ENCODE measurements at places on chromosomes 13 and 19. TPM values are rescaled to one million over a fixed set of nuclear protein-coding genes. Genes with fewer than 3 reads are reported as not detected.

- DNase-seq: no peak
Observed at GRCh38 chr19:16023146-16023915, 53.0 kb upstream of the TPM4 start.

- DNase-seq: no peak
Observed at GRCh38 chr13:25659091-25659795, 287.5 kb downstream of the ATP8A2 start.

Gene ZNF93
- total RNA-seq: 18.8 TPM

DNA sequence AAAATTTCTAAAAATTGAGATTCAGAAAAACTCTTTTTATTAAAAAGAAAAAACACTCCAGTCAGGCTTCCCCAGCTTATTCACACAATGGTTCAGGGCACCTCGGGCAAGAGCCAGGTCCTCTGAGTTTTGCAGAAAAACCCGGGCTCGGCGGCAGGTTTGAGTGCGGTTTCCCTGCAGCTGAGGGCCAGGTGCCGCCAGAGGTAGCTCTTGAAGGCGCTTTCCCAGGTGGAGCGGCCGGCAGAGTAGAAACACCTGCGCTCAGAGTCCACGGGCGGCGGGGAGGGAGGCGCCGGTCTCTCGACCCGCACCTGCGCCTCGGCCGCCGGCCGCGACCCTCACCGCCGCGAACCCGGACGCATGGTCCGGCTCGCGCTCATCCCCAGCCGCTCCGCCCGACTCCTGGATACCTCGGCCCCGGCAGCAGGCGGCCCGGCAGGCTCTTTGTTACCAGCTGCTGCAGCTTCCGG is 444 bp downstream of the PROSER1 start:
- no peak for DNase-seq

DNA sequence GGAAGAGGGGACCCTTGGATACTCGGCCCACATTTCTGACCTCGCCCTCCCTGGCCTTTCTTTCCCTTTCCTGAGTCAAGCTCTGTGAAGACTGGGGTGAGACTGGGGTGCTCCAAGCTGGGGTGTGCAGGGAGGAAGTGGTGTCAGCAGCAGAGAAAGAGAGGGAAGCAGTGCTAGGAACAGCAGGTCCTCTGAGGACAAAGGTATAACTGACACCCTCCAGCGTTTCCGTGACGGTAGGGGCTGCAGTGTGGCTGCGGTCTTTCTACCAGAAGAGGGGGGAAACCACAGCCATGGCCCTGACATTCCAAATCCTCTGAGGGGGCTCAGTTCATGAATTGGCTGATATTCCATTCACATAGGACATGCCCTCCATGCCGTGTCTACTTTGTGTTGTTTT is 1.1 kb downstream of the KIR3DL2 start:
- DNase-seq: no peak

Gene DOCK9
- 71.5 TPM for total RNA-seq

Gene LCP1
- 955 TPM for total RNA-seq

DNA sequence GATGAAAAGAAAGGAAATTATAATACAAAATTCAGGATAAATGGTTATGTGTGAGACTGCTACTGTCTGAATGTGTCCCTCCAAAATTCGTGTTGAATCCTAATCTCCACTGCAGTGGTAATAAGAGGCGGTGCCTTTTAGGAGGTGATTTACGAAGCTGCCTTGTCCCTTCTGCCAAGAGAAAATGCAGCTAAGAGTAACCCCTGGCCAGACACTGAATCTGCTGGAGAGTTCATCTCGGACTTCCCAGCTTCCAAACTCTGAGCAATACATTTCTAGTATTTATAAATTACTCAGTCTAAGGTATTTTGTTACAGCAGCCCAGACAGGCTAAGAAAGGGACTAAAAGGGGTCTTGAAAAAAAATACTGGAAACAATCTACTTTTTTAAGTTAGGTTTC is 152.6 kb downstream of the KLF12 start:
- no peak for DNase-seq

DNA sequence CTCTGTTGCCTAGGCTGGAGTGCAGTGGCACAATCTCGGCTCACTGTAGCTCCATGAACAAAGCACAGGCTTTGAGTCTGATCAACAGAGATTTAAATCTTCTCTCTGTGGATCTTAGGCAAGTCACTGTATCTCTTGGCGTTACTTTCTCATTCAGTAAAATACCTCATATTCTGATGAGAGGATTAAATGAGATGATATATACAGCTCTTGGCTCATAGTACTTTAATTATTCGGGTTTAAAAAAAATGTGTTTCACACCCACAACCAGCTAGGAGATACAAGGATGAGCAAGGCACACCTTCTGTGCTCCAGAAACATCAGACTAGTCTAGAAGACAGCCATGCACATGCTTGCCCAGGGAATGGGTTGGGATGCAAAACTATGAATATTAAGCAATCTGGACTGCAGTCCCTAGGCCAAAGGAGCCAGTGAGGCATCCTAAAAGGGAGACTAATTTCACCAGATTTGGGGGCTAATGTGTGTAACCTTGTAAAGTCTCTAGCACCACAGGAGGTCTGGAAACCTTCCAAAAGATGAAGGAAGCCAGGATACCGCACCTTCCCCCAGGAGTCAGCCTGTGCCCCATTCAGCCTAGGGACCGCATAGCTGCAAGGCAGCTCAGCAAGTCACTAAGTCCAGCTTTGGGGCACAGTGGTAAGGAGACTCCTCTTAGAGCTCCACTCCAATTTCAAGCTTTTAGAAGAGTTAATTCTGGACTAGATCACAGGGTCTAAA is 2.5 kb downstream of the VPS36 start:
- no peak for DNase-seq

Gene SULT2A1
- not detected for total RNA-seq

Gene ZNF837
- total RNA-seq: 3.0 TPM

Gene ZNF175
- total RNA-seq: 11.1 TPM

DNA sequence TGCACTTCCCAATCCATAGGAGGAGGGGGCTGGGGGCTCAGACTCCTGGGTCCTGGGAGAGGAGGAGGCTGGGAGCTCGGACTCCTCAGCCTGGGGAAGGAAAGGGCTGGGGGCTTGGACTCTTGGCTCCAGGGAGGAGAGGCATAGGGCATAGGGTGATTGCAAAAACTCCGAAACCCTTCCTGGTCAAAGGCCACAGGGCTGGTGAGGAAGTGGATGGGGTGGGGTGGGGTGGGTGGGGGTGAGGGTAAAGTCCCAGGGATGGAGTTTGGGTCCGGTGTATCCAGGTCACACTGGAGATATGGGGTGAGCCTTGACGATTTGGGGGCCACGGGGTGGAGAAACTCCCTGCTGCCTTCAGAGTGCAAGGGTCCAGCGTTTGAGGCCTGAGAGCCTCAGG is 2.8 kb downstream of the MYH14 start:
- no peak for DNase-seq

GRCh38 chr13:113573065-113573464 is 11.5 kb upstream of the TFDP1 start:
- no peak for DNase-seq

- no peak for DNase-seq
Observed at GRCh38 chr13:111947026-111947810, 119.7 kb upstream of the SOX1 start.

Gene HSH2D
- 37.2 TPM for total RNA-seq

Gene CPAMD8
- total RNA-seq: 0.28 TPM

DNA sequence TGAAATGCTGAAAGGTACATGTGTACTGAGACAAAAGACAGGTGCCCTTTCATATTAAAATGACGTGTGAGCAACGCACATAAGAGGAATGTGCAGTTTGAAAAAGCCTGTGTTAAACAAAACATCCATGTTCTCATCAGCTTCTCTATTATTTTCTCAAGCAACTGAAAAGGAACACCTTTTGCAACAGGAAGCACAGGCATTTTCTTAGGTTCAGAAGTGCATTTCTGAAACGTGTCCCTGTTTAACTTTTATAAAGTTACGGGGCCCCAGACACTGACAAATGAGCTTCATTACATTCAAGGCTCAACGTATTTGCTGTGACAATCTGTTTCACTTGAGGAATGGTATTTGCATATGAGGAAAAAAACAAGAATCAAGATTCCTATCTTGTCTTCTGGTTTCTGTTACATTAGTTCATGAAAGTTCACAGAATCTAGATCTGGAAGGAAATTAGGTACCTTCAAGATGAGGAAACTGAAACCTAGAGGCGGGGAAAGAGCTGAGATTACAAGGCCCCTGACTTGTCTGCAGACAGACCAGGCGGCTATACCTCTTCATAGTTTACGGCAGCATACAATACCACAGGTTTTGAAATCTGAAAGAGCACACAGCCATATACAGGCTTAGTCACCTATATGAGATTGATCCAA is 431.7 kb downstream of the KLF12 start:
- DNase-seq: peak; percentile 35

DNA sequence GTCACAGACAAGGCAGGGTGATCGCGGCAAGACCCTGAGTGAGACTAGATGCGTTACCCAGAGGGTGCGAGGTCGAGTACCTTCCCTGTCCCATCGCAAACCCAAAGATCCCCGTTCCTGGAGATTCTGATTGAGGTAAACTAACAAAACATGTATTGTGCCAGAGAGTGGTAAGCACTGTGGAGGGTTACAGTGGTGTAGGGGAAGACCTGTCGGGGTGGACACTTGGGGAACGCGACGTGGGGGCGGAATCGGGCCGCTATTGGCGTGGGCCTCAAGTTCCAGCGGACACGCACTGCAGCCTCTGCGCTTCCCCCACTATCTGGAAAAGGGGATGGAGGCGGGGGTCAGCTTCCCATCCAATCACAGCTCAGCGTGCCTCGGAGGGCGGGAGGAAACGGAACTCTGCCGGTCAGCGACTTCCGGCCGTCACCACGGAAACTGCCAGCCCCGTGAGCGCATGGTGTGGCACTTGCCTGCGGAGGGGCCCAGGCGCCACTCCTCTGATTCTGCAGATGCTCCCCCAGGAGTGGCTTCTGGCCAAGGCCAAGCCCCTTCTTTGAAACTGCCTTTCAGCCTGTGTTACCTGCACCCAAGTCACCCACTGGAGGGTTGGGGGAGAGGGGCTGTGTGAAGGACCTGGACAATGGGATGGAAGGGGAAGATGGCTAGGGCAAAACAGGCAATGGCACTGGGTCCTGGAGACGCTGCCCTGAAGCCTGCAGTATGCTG is 1.0 kb upstream of the UBE2M start:
- DNase-seq: peak; percentile 86

DNA sequence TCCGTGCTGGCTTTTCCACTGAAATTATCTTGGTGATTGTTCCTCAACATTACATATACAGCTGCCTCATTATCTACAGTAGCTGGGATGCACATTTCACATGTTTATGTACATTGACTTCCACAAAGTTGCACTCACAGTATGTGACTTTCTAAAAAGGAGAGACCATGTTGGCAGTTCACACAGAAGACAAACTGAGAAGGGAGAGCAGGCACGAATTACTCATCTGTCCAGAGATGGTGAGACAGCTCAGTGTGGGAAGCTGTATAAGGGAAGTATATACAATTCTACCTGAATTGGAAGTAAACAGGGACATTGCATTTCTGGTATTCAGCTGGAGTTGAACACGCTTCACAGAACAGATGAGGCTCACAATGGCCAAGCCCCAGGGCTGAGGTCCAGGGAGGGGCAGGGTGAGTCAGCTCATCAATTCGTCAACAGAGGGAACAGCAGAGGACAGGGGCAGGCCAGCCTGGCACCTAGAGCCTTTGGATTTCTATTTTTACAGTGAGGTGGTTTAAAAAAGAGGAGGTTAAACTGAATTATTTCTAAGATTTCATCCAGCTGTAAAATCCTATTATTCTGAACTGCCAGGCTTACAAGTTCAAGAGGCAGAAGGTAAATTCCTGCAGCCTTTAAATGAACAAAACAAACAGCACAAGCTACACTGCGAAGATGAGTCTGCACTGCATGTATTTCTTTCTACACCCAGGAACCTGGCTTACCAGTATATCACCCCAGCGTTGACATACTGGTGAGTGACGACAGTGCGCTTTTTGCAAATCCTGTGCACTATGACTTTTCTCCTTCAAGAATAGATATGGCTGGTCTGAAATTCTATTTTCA is 9.8 kb downstream of the PARP4 start:
- DNase-seq: no peak

DNA sequence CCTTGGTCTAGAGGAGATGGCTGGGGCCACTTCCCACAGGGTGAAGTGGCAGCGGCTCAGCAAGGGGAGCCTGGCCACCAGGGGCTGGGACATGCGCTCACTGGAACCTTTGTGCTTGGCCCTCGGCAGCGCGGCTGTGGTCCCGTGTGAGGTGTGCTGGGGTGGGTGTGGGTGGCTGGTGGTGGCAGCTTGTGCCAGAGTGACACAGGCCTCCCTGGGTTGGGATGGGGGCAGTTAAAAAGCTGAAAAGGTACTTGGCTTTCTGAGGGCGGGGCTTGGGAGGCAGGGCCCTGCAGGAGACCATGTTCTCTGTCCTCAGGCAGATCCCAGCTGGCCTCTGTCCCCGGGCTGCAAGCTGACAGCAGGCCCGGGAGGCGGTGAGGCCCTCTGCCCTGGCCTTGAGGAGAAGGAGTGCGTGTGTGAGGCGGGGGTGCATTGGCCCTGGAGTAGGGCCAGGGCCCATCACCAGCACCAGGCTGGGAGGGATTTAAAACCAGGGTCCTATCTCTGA is 17.3 kb downstream of the MPND start:
- no peak for DNase-seq

DNA sequence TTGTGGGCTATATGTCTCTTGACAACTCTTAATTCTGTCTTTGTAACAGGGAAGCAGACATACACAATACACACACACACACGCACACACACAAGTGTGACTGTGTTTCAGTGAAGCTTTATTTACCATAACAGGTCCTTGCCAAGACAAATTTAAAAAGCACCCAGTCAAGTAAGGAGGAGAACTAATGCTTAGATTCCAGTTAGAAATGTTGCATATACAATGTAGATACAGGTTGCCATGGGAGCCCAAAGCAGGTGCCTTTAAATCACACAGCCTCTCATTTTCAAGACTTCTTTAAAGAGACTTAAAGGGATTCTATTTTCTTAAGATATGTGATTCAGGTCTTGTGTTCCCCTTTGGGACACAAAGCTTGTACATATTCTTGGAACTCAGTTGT is 1551.9 kb downstream of the EFNB2 start:
- DNase-seq: no peak

DNA sequence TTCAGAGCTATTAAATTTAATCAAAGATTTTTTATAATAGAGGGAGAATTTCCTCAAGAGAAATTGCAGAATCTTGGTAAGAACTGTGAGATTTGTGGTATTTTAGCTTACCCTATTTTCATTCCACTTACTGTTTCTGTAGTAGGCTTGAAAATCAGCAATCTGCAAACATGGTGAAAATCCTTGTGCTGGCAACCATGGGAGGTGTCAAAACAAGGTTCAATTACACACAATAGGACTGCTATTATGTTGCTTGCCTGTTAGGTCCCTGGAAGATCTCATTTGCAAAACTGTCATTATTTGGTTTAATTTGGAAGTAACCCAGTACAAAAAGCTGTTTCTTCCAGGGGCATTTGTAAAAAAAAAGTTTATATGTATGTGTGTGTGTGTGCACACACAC is 662.8 kb upstream of the SLITRK6 start:
- DNase-seq: no peak

DNA sequence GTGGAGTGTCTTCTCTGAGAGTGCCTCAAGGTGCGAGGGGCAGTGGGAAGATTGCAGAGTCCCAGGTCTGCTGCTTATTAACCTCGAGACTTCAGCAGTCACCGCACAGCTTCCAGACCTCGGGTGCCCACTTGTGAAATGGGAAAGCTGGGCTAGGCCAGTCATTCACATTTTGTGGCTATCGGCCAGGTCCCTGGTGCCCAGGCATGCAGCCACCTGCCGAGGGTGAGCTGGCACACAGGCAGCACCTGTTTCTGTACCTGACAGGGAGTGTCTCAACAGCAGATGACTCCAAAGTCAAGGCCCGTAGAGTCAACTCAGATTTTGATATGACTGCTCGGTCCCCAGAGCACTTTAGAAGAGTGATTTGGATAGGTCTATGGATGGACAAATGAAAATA is 21.9 kb downstream of the UQCRFS1 start:
- DNase-seq: no peak

GRCh38 chr19:47391510-47392223 is 27.7 kb downstream of the MEIS3 start:
- peak; percentile 86 for DNase-seq

Gene PNMA8B
- 0.05 TPM for total RNA-seq
